ENCODE measurements at places on chromosomes 1 and 21.

DNA sequence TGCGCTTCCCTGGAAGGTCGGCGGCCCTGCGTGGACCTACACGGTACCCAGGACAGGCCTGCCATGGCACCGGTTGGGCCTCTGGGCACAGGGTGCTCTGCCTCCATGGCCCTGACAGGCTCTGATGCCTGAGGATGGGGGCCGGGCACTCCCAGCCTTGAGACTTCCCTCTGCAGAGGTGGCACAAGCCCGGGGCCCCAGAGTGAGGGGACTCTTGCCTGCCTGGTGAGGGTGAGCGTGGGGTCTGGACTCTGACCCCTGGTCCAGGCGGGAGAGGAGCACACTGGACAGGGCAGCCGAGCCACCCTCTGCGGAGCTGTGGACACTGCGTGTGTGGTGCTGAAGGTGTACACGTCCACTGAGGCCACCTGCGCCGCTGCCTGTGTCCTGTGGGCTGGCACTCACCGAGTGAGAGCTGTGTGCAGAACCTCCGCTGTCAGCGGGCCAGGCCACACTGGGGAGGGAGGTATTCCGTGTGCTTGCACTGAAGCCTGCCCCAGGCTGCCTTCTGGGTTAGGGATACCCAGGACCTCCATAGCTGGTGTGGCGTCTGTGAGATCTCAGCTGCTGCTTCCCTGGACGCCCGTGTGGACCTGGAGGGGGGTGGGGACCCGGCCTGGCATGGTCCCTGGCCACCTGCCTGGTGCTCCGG, 10.4 kb downstream of the SKI start:
- DNase-seq = no peak

GRCh38 chr21:46071082-46071481, 26.8 kb upstream of the COL6A2 start:
- no peak for DNase-seq

DNA sequence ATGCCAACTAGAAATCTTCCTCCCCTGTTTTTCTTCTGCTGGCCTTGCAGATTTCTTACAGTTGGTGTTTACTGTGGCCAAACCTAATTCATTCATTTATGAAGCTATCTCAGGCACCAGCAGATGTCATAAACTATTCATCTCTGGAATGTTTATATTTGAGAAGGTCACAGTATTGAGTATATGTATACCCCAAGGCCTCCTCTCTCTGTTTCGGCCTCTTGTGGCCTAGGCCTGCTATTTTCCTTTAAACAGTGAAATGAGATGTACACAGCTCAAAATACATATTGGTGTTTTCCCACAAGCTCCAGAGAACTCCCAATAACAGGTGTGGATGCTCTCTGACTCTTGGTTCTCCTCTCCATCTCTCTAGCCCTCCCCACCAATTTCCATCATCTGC, 520.7 kb upstream of the CAMK1G start:
- DNase-seq = no peak

GRCh38 chr1:29428280-29428615, 191.9 kb downstream of the PTPRU start:
- no peak for DNase-seq

- DNase-seq = no peak
Observed at GRCh38 chr1:60989749-60990713, 92.3 kb upstream of the NFIA start.

- DNase-seq = no peak
Observed at GRCh38 chr21:35833991-35834390, 226.3 kb downstream of the SETD4 start.

GRCh38 chr1:191851799-191852595, 306.3 kb upstream of the RGS18 start:
- no peak for DNase-seq

- DNase-seq = no peak
Observed at GRCh38 chr1:34268311-34268954, 91.7 kb downstream of the C1orf94 start.

DNA sequence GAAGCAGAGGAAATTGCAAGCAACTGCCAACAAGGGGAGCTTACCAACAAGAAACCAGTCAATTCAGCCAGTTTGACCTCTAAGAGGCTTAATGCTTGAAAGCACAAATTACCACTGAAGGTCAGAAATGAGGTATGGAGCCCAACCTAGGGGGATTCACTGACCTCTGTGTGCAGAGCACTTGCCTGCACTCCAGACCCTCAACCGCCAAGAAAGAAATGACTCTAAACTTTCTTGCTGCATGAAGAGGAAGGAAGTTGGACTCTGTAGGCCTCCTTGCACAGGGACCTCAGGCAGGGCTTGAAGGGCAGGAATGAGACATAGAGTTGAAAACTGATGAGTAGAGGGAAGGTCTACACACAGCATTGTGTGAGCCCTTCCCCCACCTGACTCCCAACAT, 10.0 kb downstream of the ARMH1 start:
- DNase-seq = no peak

GRCh38 chr1:43857163-43857562, 76.4 kb upstream of the ARTN start:
- DNase-seq = no peak

Measured in NCI-H2029 (cell line).